GM06990 (cell line): ENCODE measurements at places on chromosomes 12 and 14.

- DNase-seq: peak; percentile 72
Measured at GRCh38 chr12:6936636-6937480, 6.8 kb upstream of the RNU7-1 start.

- no peak for DNase-seq
Measured at GRCh38 chr14:21476523-21476924, 235 bp downstream of the RAB2B start.

DNA sequence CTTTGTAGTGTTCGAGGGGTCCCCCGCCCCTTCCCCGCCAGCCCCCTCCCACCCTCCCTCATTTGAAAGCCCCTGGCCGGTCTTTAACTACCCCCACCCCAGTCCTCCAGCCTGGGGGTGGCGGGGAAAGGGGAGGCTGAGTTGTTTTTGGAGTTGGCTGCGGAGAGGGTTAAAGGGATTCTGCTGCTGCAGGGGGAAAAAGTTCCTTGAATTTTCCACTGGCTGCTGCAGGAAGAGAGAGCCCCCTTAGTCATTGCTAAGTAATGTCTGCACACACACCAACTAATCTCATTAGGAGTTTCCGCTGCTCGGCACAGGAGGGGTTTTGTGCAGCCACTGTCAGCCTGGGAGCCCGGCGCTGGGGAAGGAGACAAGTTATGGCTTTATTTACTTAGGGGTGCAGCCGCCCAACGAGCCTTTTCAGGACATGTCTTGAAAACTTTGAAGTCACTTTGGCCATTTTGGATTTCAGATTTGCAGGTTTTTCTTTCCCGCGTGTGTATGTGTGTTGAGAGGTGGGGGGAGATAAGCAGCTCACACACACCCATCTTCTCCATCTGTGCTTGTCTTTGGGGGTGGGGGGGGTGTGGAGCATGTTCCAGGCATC lies 1.8 kb downstream of the ELK3 start:
- DNase-seq: no peak

DNA sequence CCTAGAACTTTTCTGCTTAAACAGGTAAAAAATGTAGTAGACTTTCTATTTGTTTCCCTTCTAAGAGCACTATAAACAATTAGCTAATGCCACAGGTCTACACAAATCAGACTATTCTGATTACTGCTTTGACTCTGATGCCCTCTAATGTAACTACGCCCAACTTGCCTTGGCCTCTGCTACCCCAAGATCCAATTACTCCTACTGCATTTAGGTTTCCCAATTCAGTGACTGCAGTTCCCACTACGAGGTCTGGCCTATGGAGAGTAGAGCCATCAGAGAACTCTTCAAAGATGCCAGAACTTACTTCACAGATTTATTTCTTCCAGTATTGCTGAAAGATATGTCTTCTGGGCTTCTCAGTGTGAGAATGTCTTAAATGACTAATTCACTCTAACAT lies 15.3 kb upstream of the STYK1 start:
- DNase-seq: no peak

GRCh38 chr12:58593557-58594304 lies 326.6 kb downstream of the LRIG3 start:
- DNase-seq: no peak

GRCh38 chr12:92078167-92079053 lies 67.2 kb downstream of the BTG1 start:
- no peak for DNase-seq

DNA sequence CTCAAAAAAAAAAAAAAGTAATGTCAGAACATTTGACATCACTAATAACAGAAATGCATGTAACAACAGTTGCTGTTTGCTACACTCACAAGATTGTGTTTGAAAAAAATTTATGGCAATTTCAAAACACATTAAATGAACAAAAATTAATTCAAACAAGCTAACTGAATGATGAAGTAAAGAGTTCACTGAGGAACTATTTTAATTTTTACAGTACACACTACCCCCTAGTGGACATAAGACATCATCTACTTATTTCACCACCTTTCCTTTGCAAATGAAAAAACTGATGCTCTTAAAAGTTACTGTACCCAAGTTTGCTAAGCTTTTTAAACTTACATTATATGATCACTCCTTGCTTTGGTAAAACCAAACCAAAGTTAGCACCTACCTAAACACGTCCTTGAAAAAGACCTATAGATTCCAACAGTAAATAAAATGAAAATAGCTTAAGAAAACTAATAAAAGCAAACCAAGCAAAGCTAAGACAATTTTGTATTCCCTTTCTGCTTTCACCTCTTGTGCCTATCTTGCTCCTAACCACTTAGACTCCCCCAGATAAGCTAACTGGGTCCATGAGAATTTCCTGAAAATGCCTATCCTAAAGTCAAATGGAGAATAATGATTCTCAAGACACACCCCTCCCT lies 22.2 kb downstream of the UBE2N start:
- peak; percentile 33 for DNase-seq

DNA sequence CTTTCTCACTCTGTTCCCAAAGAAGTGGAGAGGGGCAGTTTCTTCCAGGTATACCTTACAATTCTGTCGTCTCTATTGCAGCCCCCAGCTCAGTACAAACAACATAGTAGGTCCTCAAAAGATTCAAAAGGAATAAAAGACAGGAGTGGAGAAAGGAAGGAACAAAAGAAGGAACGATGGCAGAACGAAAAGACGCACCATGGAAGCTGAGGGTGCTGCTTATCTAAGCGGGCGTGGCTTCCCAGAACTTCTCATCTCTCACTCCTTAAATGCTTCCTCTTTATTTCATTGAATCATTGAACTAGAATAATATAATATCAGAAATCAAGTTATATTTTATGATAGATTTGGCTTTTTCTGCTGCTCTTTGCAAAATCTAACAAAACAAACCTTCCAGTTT lies 13.7 kb upstream of the LTA4H start:
- DNase-seq: no peak

DNA sequence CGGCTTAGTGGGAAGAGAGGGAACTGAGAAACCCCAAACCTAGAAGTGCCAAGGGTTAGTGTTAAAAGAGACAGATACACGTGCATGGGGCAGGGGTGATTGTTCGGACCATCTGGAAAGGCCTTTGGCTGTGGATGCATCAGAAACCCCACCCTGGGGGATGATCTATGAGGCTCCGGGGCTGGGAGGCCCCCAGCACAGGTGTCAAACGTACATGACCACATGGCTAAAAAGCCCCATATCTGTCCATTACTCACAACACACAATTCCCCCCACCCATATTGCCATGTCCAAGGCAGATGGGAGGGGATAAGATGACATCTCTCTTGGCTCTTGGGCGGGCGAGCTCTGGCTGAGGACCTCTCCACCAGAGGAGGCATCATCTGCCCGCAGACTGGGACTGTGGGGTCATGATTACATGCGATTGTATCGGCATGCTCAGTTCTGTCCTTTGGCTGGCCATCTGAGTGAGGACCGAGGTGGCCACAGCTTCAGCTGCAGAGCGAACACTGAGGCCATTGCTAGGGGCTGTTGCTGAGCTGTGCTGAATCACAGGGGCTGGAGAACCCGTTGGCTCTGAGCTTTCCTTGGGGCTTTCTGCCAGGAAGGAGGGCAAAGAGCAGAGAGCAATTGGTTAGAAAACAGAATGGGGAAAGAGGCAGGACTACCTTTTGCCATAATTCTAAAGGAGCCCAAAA lies 9.6 kb upstream of the NPFF start:
- no peak for DNase-seq

- no peak for DNase-seq
Measured at GRCh38 chr14:53890611-53891101, 66.0 kb downstream of the BMP4 start.

DNA sequence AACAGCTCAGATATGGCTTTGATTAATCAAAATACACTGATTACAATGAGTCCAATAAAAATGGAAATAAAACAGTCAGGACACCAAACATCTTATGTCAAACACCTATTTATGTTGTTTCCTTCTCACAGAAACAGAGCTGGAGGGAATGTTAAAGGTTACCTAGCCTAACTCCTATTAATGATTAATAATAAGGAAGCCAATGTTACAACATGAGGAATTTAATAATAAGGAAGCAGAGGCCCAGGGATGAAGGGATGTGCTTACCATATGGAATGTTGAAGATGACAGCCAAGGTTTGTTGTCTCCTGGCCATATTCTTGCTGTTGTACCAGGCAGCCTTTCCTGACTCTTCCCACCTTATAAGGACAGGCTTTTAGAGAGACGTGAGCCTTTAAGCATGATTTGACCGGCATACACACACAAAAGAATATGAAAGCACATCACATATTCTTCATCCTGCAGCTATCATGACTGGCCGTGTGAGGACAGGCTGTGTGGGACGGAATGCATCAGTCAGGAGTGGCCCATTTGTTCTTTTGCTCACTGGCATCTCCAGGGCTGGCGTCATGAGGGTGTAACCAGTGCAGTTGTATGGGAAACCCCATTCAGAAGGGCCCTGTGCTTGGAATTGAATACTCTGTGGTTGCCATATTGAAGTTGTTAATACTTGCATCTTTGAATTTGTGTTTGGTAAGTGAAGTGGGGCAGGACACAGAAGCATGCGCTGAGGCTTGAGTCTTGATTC lies 3.1 kb upstream of the GPRC5D start:
- DNase-seq: no peak

DNA sequence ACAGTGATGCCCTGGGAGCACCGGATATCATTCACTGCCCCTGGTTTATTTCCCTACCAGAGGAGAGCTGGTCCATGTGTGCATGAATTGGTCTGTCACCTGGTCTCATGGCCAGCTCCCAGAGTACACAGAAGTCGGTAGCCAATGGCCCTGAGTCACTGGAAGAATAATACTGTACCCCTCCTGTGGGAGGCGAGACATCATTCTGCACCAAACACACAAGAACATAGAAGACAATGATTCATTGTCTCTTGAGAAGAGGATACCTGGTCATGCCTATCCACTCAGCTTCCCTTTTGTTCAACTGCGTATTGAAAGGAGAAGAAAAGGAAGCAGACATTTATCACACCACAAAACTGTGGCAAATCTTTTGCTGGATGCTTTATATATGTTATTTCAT lies 216.2 kb downstream of the DPF3 start:
- DNase-seq: no peak

DNA sequence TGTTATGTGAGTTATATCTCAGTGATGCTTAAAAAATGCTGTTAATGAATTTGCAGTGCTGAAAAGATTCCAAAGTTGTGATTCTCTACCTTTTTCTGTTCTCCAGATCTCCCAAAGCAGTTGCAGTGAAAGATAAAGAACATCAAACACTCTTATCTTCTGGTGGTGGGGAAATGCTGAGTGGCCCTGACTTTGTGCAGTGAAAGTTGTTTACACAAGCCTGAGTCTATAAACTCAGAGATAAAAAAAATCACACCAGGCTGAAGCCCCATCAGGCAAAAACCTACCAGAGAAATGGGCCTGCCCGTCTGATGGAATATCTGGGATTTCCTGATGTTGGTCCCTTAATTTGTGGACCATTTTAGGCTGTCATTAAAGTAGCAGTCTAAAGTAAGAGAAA lies 46.1 kb downstream of the RASSF3 start:
- no peak for DNase-seq

GRCh38 chr14:81517798-81518398 lies 15.8 kb downstream of the SEL1L start:
- no peak for DNase-seq

DNA sequence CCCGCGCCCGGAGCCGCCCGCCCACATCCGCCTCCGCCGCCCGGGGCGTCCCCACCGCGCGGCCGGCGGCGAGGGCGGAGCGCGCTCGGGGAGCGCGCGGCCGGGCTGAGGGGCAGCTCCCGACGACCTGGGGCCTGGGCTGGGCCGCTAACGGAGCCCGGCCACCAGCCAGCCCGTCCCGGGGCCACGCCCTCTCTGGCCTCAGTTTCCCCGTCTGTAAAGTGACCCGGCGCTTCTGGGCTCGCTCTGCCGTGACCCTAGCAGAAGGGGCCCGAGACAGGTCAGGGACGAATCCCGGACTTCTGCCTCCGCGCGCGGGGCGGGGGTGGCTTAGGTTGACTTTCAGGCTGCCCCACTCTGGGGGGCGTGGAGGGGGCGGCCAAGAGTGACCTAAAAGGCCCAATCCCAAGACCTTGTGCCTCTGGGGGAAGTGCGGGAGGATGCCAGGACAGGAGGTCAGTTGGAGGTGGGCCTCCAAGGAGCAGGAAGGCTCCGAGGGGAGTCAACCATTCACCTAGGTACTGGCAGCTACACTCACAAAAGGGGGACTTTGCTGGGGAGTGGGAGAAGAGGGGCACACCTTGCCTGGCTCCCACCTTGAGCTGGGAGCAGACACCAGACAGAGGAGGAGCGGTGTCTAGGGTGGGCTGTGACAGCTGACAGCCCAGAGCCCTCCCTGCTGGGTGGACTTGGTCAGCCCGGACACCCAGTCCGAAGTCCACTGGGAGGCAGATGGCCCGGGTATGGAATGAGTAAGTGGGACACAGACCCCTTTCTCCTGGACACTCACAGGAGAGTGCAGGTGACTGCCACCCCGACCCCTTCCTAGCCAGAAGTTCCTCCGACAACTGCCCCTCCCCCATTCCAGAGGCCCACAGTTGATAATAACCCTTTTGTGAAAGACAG lies 486 bp upstream of the AKT1 start:
- DNase-seq: peak; percentile 67

DNA sequence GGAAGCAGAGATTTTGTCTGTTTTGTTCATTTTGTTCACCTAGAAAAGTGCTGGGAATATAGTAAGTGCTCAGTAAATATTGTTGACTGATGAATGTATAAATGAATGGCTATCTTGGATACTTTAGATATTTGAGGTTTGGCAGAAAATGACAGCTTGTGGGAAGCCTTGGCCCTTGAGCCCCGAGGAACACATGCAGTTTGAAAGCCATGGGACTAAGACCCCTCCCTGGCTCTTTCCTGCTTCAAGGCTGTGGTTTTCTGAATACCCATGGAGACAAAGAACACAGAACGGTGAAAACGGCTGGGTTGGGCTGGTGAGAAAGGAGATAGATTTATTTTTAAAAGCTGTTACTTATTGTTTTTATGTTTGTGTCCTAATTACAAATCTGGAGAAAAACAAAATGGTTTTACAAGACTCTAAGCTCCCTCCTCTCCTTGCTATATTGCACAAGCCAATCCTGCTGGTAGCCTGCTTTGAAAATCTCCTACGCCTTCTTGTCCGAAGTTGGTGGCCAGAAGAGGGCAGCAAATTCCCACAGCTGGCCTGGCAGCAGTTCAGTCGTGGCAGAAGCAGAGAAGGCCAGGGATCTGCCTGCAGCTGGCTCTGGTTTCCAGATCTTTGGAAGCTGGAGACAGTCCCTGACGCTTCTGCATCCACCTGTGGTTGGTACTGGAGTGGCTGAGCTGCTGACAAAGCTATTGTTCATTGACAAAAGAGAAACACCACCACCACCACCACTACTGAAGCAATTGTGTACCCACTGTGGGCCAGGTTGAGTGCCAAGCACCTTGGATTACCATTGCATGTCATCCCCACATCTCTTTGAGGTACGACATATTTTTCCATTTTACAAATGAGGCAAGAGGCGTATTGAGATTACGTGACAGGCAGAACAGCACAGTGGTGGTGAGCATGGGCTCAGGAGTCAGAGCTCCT lies 5.2 kb upstream of the KRT85 start:
- DNase-seq: no peak

GRCh38 chr12:131230340-131231031 lies 276.8 kb downstream of the ADGRD1 start:
- no peak for DNase-seq

DNA sequence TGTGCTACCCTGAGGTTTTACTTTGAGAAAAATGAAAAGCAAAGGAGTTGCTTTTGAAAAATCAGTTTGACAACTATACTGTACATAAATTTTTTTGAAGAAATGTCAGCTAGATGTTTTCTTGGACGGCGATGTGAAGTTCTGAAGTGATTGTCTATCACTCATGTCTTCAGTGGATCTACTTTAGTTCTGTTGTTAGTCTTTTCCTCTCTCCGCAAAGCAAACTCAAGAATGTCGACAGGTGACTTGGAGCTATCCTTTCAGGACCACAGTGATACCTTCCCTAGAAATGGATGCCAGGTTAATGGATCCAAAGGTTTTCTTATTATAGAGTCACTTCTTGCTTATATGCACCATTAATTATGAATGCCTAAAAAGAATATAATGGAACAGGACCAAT lies 1.2 kb downstream of the PTPRO start:
- DNase-seq: no peak
